ENCODE measurements at places on chromosomes 12 and 14. TPM values are rescaled to one million over a fixed set of nuclear protein-coding genes. Genes with fewer than 3 reads are reported as not detected.

RACGAP1 gene
- total RNA-seq: 13.3 TPM

PKP2 gene
- total RNA-seq: 1.3 TPM

FOXN4 gene
- not detected for total RNA-seq

PLEKHG7 gene
- not detected for total RNA-seq

ALDH1L2 gene
- 10.4 TPM for total RNA-seq

EMC9 gene
- 8.8 TPM for total RNA-seq

SIRT4 gene
- total RNA-seq: 2.1 TPM

- DNase-seq: no peak
- H3K27me3 ChIP-seq: no peaks in the 10 kb centered on the region
- H3K4me1 ChIP-seq: peaks cover 55% of the 10 kb centered on the region
Measured at GRCh38 chr12:14369311-14369710, 3.8 kb downstream of the ATF7IP start.

- DNase-seq: no peak
- H3K27ac ChIP-seq: no peak overlapping the region
- H3K4me3 ChIP-seq: no peak overlapping the region
- peaks cover under 1% of the 10 kb centered on the region for H3K27me3 ChIP-seq
Measured at GRCh38 chr12:32901553-32901952, 5.0 kb upstream of the PKP2 start.

GRCh38 chr12:262817-263216, at the start of gene SLC6A13:
TSS of gene SLC6A13 (minus strand) at chr12:262836. CDS start at chr12:260052, 2,784 bp downstream.
- H3K4me1 ChIP-seq: peaks cover 7% of the 10 kb centered on the region
- no peaks in the 10 kb centered on the region for H3K36me3 ChIP-seq
- H3K27ac ChIP-seq: no peak within 1 kb of the TSS
- H3K27me3 ChIP-seq: peaks cover 78% of the 10 kb centered on the region

GRCh38 chr14:73264885-73265720, 27.8 kb downstream of the PAPLN start:
- peaks cover 10% of the 10 kb centered on the region for H3K4me1 ChIP-seq
- peaks cover 83% of the 10 kb centered on the region for H3K36me3 ChIP-seq
- DNase-seq: no peak
- no peaks in the 10 kb centered on the region for H3K27me3 ChIP-seq
- no peak overlapping the region for H3K4me3 ChIP-seq
- no peak overlapping the region for H3K27ac ChIP-seq

- H3K4me3 ChIP-seq: peak overlapping the region; percentile 85
- H3K27ac ChIP-seq: peak overlapping the region; percentile 85
- H3K27me3 ChIP-seq: no peaks in the 10 kb centered on the region
- no peak for DNase-seq
- no peaks in the 10 kb centered on the region for H3K36me3 ChIP-seq
Measured at GRCh38 chr12:62466018-62466593, 520 bp upstream of the MON2 start.

DNA sequence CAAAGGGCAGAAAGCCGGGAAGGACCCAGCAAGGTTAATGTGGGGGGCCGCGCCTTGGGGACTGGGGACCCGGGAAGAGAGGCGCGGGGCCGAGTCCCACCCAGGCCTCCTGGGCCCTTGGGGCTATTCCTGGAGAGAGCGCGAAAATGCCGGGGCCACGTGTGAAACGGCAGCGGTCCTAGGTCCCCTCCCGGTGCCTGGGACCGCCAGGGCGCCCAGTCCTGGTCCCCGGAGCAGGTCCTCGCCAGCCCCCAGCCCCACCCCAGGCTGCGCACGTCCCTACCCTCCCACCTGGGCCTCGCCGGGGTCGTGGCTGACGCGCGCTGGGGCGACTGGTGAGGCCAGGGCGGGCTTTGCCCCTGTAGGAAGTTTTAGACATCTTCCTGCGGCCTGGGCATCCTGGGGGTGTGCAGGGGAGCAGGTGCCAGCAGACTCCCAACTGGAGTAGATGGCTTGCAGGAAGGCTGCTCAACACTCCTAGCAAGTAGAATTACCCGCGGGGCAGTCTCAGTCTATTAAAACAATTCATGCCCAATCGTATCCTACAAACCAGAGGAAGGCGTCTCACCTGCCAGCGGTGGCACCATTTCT, 708 bp downstream of the FAR2 start:
- H3K4me1 ChIP-seq: peaks cover 40% of the 10 kb centered on the region
- DNase-seq: no peak
- H3K27me3 ChIP-seq: no peaks in the 10 kb centered on the region
- H3K27ac ChIP-seq: peak overlapping the region; percentile 84

DNA sequence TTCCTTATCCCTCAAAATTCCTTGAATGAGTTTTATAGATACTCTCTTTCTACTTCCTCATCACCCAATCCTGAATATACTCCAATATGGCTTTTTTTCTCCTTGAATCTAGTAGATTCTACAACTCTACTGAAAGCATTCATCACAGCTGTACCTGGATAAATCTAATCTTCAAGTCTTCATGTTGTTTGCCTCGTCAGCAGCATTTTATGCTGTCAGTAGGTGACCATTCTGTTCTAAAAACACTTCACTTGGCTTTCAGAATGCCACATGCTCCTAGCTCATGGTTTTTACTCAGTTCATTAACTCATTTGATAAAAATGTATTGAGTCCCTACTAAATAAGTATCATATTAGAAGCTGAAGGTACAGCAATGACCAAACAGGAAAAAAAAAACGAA, 113.3 kb downstream of the NOVA1 start:
- H3K4me3 ChIP-seq: no peak overlapping the region
- H3K4me1 ChIP-seq: no peaks in the 10 kb centered on the region
- no peak overlapping the region for H3K27ac ChIP-seq
- no peak for DNase-seq

DNA sequence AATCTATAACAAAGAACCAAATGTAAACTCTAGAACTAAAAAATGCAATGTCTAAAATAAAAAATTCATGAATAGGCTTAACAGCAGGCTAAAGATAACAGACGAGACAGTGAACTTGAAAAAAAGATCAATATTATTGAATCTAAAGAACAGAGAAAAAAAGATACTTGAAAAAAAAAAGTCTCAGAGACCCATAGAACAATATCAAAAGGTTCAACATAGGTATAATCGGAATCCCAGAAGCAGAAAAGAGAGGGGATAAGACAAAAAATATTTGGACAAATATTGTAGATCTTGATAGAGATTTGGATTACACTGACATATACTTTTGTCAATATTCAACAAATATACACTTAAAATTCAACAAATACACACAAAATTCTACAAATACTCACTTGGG, 56.6 kb downstream of the TC2N start:
- no peak for DNase-seq
- no peak overlapping the region for H3K4me3 ChIP-seq
- H3K4me1 ChIP-seq: no peaks in the 10 kb centered on the region

GRCh38 chr12:21849878-21850277, 75.4 kb upstream of the KCNJ8 start:
- peaks cover 10% of the 10 kb centered on the region for H3K36me3 ChIP-seq
- H3K4me3 ChIP-seq: no peak overlapping the region
- DNase-seq: no peak
- H3K4me1 ChIP-seq: peaks cover 17% of the 10 kb centered on the region

- no peak overlapping the region for H3K4me3 ChIP-seq
- no peaks in the 10 kb centered on the region for H3K4me1 ChIP-seq
- peaks cover 55% of the 10 kb centered on the region for H3K36me3 ChIP-seq
- no peak overlapping the region for H3K27ac ChIP-seq
- no peaks in the 10 kb centered on the region for H3K27me3 ChIP-seq
Measured at GRCh38 chr14:20400589-20400964, 12.7 kb downstream of the TEP1 start.

- no peak overlapping the region for H3K4me3 ChIP-seq
- no peaks in the 10 kb centered on the region for H3K27me3 ChIP-seq
- H3K4me1 ChIP-seq: no peaks in the 10 kb centered on the region
- no peak overlapping the region for H3K27ac ChIP-seq
- H3K36me3 ChIP-seq: no peaks in the 10 kb centered on the region
- peak; percentile 1 for DNase-seq
Measured at GRCh38 chr12:93042283-93042682, 113.2 kb upstream of the EEA1 start.

DNA sequence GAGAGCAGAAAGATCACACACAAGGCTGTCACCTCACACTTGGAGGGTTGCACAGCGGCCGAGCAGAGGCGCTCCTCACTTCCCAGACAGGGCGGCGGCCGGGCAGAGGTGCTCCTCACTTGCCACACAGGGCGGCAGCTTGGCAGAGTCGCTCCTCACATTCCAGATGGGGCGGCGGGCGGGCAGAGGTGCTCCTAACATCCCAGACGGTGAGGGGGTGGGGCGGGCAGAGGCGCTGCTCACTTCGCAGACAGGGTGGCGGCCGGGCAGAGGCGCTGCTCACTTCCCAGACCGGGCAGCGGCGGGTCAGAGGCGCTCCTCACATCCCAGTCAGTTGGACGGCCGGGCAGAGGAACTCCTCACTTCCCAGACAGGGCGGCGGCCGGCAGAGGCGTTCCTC, 9.1 kb downstream of the TMBIM4 start:
- H3K36me3 ChIP-seq: peaks cover 27% of the 10 kb centered on the region
- H3K4me1 ChIP-seq: peaks cover 14% of the 10 kb centered on the region
- no peak overlapping the region for H3K4me3 ChIP-seq
- H3K27ac ChIP-seq: no peak overlapping the region
- DNase-seq: no peak

DNA sequence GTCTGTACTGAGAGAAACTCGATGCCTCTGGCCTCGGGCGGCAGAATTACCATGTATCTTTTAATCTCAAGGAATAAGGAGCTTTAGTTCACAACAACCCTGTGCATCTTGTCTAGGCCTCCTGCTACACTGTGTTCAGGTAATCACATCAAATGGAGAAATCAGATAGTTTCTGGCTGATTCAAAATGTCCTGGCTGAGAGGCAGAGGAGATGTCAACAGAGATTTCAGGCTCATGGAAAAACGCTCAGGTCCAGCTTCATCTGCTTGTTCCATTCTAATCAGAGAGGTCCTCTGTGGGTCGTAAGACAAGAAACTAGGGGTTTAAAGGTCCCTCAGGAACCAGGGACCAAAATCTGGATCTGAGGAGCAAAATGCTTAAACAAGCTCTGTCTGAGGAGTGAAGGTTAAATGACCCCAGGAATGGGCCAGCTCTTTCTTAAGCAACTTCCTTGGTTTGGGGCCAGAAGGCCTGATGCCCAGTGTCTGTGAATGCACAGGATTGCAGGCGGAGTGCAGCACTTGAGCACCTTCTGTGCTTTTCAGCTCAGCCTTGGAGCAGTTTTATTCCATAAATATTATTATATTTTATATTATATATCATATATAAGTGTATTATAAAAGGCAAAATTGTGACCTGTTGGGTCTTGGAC, 170.2 kb upstream of the PRICKLE1 start:
- peak overlapping the region; percentile 55 for H3K27ac ChIP-seq
- no peaks in the 10 kb centered on the region for H3K27me3 ChIP-seq
- no peaks in the 10 kb centered on the region for H3K36me3 ChIP-seq
- no peak overlapping the region for H3K4me3 ChIP-seq
- DNase-seq: peak; percentile 93

GRCh38 chr14:67357969-67358354, 1.6 kb downstream of the ATP6V1D start:
- peak overlapping the region; percentile 64 for H3K4me3 ChIP-seq
- DNase-seq: no peak
- H3K4me1 ChIP-seq: peaks cover 56% of the 10 kb centered on the region
- no peak overlapping the region for H3K27ac ChIP-seq

DNA sequence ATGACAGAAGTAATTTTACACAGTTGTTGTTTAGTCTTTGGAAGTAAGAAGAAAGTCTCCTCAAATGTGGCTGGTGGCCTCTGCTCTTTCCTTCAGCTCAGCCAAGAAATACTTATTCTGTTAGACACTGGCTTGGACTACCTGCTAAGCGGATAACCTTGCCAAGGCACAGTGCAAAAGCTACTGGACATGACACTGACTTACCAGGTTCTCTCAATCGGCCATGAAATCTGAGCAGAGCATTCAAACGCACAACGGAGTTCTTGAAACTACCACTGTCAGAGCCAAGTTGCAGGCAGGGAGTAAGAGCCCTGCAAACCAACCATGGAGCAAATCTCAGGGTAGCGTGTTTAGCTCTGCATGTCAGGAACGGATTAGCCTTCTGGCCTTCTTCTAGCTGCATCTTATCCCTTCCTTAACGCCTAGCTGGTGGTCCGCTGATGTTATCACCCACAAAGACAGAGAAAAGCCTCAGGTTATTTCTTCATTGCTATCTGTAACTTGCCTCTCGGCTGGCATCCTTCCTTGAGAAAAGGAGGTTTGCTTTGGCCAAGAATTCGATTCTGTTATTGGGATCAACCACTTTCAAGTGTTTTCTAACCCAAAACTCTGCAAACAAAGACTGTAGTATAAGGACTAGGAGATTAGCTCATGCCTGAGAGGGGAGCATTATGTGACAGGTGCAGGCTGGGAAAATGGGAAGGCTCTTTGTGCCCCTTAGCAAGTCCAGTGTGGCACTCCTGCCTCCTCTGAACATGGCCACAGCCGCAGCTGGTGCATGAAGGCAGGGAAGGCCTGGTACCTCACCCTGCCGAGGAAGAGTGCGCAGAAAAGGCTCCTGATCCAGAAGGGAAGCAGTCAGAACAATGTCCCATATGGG, 223.4 kb downstream of the GLT1D1 start:
- H3K27ac ChIP-seq: no peak overlapping the region
- H3K27me3 ChIP-seq: peaks cover 9% of the 10 kb centered on the region
- H3K4me1 ChIP-seq: no peaks in the 10 kb centered on the region
- H3K36me3 ChIP-seq: no peaks in the 10 kb centered on the region
- H3K4me3 ChIP-seq: no peak overlapping the region

DNA sequence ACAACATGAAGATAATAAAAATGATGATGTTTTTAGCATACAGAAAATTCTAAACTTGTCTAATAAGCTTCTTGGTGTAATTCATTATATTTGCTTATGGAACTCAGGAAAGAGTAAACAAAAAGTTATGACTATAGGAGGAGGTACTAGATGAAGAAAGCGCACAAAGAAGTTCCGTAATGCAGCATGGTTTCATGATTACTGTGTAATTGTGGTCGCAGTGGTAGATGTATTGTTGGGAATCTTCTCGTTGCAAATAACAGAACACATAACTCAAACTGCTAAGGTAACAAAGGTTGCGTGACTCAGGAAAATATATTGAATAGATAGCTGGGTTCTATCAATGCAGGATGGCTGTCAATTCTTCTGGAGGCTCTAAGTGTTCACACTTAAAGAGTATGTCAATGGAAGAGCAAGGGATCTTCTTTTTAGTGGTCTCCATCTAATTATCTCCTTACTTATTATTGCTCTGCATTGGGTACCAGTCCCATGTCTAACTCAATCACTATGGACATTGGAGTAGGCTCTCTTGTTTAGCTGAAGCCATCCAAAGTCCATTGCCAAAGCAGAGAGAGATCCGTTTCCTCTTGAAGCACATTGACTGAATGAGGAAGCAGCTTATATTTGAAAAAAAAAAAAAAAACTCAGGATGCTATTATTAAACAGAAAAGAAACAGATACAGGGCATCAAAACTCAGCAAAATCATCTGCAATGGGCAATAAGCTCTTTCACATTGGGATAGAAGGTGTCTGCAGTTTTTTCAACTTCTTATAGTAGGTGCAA, 283.4 kb upstream of the ATP2B1 start:
- H3K4me3 ChIP-seq: no peak overlapping the region
- no peaks in the 10 kb centered on the region for H3K4me1 ChIP-seq
- DNase-seq: no peak
- H3K27me3 ChIP-seq: no peaks in the 10 kb centered on the region

All from esophagus muscularis mucosa (tissue), 4 donors.